ENCODE measurements at places on chromosomes 3 and 15. TPM values are rescaled to one million over a fixed set of nuclear protein-coding genes. Genes with fewer than 3 reads are reported as not detected.

The DCBLD2 gene
- 46.7 TPM for total RNA-seq

The DUOX1 gene
- total RNA-seq: 0.80 TPM

- DNase-seq: peak; percentile 32
Observed at GRCh38 chr3:141876891-141877621, 613 bp downstream of the ATP1B3 start.

DNA sequence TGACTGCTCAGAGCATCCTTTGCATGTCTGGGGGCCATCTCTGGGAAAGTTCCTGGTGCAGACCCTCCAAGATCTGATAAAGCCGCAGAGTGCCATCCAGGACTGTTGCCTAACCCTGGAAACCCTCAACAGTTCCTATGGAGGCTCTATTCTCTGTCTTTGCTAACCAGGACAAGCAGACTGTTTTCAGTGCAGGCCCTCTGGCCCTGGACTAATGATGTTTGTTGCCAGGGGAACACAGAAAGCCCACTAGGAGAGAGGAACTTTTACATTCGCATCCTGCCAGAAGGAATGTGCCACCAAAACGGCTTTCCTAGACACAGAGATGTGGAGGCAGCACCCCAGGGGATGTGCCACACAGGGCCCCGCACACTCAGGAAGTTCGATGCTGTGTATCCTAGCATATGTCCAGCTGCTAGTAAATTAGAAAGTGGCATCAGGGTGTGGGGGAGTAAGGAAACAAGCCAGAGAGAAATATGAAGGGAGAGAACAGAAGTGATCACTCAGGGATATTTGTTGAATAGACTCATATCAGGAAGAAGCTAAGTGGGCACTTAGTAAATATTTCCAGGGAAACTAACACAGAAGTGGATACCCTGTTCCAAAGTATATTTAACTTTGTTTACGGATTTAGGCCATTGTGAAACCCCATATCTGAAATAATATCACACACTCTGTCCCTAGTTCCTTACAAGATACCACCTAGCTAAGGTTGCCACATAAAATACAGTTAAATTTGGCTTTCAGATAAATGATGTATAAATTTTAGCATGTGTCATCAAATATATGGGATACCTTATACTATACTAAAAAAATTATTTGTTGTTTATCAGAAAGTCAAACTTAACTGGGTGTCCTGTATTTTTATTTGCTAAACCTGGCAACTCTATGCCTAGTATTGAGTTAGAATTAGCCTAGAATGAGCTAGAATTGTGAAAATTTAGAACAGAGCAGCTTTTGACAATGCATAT is 29.9 kb upstream of the TMOD3 start:
- DNase-seq: no peak

DNA sequence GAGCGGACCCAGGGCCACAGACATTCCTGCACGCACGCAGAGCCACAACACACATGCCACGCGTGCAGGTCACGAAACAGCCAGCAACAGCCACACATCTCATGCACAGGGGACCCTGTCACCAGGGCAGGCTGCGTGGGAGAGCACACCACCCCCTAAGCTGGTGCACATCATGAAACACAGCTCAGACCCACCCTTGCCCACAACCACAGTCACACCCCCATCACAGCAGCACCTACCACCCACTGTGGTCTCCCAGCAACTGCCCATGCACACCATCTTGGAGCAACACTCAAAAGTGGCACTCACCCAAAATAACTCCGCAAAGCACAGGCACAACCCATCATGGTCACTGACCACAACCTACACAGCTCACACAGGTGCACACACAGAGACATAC is 75.7 kb downstream of the OCA2 start:
- DNase-seq: no peak

Measured in breast epithelium (tissue), 4 donors.